ENCODE measurements at places on chromosomes 11 and 22.
A peak's percentile ranks its signal among the peaks of the same experiment; 100 is the strongest.

GRCh38 chr11:112440518-112440917, 179.9 kb upstream of the PLET1 start:
- no peak for ATAC-seq

- ATAC-seq, result no peak
Observed at GRCh38 chr22:26553056-26553752, 36.7 kb downstream of the TPST2 start.

DNA sequence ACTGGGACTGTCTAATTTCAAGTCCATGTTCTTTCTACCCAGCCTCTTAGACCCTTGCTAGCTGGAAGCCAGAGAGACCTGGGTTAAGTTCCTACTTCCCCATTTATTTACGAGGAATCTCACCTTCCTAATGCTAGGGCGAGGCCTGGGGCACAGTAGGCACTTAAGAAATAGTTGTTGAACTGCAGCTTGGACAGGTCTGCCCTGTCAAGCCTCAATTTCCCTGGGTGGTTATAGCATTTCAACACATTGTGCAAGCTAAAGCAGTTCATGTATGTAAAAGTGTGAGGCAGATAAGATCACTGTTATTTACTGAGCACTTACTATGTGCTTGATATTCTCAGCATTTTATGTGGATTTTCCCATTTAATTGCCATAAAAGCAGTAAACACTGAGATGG, 12.1 kb downstream of the NAV2 start:
- no peak for ATAC-seq

GRCh38 chr11:19868281-19868821, 155.7 kb downstream of the NAV2 start:
- ATAC-seq, result no peak

DNA sequence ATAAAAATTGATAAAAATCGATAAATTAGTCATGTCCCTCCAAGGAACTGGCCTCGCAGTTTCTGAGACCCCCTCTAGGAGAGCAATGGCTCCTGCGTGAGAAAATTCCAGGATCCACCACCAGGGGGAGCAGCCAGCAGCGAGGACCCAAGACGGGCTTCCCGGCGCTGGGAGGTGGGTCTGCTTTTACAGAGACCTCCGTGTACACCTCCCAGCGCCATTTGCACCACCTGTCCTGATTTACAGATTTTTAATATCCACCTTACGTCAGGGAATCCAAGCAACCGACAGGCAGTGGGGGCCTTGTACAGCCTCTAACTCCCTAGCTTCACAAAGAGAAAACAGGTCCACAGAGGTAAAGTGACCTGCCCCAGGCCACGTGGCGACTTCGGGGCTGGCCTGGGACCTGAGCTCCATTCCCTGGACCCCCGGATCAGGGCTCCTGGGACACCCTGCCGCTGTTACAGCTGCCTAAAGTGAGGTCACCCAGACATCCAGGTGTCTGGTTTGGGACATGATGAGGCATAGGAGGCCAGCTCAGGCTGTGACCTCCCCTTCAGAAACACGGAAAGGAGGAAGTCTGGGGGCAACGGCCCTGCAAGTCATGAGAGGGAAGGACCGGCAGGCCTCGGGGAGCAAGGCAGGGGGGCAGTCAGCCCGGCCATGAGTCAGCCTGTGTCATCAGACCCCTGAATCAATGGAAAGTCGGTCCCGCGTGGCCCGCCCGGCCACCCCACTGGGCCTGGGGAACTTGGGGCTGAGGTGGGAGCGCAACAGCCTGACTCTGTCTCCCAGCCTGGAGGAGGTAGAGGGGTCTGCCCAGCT, 3.5 kb downstream of the OSM start:
- ATAC-seq, result no peak

DNA sequence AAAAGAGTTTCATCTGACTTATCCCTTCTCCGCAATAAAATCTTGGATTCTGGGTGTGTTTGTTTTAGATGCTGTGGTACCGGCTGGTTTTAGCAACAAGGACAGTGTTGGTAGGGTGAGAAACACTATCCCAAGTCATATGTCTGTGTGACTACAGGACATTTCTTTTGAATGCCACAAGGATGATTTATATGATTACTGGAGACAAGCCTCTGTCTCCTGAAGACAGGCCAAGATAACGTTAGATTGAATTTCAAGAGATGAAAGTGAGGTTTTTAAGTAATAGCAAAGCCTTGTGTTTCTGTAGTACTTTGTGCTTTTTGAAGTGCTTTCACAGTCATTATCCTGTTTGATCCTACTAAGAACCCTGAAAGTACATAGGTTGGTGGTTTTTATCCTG, 101.6 kb downstream of the COMMD9 start:
- no peak for ATAC-seq

DNA sequence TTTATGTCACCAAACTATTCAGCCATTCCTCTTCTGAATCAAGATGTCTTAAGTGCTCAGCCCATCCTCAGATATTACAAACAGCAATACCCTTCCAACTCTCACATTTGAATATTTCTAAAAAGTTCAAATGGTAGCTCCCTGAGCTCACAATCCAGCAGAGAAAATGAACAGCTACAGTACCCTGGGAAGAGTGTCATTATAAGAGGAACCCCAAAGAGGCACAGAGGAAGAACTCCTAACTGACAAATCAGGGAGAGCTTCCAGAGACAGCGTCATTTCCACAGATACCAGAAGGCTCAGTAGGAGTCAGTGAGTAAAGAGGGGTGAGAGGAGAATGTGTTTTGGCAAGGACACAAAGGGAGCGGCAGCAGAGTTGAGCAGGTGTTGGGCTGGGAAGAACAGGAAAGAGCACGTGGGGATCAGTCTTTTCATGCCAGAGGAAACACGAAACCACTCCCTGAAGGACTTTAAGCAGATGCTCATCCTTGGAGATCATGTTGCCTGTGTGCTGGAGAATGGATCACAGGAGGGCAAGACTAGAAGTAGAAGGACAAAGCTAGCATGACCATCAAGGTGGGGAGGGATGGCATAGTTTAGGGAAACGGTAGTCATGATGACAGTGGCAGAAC, 4.3 kb downstream of the CLTCL1 start:
- no peak for ATAC-seq

DNA sequence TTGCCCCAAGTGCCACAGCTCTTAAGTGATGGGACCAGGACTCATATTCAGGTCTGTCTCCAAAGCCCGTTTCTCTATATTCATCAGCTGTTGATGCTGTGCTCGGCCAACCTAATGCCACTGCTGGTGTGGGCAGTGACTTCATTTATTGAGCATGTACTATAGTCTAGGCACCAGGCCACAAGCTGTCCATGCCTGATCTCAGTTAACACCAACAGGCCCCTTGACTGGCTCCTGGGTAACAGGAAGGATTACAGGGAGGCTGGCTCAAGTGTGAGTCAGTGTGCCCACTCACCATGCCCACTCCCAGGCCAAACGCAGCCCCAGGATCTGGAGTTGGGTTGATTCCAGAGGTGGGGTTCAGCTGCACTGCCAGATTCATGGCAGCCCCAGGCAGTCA, 8.6 kb upstream of the CRYBB2 start:
- no peak for ATAC-seq

DNA sequence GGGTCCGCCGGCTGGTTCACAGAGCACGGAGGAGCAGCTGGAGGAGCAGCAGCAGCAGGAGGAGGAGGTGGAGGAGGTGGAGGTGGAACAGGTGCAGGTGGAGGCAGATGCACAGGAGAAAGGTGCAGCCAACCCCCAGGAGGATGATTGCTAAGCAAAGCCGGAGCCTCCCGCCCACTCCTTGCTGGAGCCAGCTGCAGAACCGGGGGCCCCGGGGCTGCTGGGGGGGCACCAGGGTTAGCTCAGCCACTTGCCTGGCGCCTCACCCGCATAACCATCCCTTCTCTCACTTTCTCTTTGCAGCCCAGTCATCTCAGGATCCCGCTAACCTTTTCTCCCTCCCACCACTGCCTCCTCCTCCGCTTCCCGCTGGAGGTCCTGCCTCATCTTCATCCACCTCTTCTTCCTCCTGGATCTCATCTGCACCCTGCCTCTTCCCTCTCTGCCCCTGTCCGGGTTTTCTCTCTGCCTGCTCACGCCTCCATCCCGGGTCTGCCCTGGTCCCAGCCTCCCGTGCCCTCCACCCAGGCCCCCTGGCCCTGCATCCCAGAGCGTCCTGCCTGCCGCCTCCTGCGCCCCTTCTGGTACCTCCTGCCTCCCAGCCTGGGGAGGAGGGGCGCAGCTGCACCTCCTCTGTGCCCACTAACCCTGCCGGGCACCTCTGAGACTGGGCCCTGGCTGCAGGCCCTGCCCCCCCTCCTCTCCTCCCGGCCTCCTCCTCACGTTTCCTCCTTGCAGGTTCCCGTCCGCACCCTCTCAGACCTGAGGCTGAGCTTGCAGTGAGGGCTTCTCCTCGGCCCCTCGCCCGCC, 9.5 kb downstream of the KCTD17 start:
- peak; percentile 65 for ATAC-seq

DNA sequence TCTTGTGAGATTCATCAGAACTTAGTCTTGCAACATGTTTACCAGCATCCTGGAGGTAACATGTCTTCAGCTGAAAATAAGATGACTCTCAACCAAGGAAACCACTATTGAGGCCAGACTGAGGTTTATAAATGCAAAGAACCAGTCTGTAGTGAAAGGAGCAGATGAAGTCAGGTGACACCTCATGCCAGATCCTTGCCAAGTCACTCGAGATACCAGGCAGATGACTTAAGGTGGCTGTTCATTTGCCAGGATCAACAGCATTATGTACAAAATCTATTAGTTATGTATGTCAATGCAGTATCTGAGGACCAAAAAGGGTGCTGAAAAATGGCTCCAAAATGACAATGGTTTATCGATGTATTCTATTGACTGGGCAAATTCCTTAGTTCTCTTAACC, 100.0 kb upstream of the SOX6 start:
- no peak for ATAC-seq

GRCh38 chr11:125347261-125347585, 148.8 kb downstream of the FEZ1 start:
- ATAC-seq, result no peak

DNA sequence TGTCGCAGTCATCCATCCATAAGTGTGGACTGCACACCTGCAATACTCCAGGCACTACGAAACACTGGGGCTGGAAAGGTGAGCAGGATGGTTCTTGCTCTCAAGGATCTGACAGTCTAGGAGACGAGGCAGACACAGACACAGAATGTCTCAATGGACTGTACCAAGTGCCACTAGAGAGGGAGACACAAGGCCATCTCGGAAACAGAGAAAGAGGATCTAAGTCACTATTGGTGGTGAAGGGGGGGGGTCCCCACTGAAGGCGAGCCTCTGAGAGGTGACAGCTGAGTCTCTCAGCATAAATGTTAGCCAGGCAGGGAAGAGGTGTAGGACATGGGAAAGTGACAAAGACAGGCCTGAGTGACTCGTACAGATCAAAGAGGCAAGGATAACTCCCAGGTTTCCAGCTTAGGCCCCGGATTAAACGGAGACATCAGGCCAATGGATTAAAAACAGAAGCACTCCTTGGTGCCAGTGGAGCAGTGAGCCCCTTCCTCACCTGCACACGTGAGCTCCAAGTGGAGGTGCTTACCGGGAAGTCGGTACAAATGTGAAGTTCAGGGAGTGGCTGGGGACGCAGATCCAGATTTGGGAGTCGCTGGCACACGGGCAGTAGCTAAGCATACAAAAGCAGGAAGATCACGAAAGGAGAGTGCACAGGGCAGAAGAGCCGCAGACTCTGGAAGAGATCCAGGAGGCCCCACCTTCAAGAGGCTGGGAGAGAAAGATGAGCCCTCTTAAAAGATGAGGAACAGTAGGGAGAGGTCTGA, 117.2 kb downstream of the MICAL3 start:
- no peak for ATAC-seq

- ATAC-seq, result no peak
Observed at GRCh38 chr11:112507281-112507680, 246.6 kb upstream of the PLET1 start.

DNA sequence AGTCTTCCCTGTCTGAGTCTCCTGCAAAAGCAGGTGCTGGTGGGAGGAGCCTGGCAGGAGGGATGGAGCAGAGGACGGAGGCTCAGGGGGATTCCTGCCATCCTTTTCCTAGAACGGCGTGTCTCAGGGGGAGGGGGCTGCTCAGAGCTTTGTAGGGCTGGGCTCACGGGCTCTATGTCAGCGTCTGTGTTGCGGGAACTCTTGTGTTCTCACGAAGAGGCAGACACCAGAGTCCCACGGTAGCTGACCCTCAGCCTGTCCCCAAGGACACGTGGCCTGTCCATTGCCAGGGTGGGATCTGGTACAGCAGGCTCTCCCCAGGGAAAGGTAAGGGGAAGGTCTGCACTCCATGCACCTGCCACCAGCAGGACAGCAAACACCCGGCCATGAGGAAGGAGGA, 1505.2 kb downstream of the TBC1D22A start:
- ATAC-seq, result no peak

GRCh38 chr11:85316967-85317366, 310.2 kb downstream of the DLG2 start:
- ATAC-seq, result no peak

DNA sequence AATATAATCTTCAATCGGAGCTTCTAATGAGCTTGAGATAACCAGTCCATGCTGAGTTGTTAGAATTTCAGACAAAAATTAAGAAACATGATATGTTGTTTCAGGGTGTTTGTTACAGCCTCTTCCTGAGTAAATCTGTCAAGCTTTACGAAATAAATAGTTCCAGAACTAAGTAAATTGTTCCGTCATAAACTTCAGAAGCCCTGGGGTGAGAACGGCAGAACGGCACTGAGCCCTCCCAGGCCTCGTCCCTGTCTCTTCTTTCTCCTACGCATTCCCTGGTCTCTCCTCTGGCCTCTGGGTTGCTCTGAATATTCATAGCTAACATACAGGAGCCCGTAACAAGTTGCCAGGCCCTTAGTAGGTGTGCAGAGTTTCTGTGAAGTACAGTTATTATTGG, 390.8 kb upstream of the NARS2 start:
- ATAC-seq, result no peak

- no peak for ATAC-seq
Observed at GRCh38 chr11:124725719-124726105, 14.0 kb upstream of the NRGN start.

GRCh38 chr11:32426819-32427615, 8.3 kb downstream of the WT1 start:
- ATAC-seq, result no peak

- no peak for ATAC-seq
Observed at GRCh38 chr11:73292525-73292894, 15.6 kb upstream of the ARHGEF17 start.

DNA sequence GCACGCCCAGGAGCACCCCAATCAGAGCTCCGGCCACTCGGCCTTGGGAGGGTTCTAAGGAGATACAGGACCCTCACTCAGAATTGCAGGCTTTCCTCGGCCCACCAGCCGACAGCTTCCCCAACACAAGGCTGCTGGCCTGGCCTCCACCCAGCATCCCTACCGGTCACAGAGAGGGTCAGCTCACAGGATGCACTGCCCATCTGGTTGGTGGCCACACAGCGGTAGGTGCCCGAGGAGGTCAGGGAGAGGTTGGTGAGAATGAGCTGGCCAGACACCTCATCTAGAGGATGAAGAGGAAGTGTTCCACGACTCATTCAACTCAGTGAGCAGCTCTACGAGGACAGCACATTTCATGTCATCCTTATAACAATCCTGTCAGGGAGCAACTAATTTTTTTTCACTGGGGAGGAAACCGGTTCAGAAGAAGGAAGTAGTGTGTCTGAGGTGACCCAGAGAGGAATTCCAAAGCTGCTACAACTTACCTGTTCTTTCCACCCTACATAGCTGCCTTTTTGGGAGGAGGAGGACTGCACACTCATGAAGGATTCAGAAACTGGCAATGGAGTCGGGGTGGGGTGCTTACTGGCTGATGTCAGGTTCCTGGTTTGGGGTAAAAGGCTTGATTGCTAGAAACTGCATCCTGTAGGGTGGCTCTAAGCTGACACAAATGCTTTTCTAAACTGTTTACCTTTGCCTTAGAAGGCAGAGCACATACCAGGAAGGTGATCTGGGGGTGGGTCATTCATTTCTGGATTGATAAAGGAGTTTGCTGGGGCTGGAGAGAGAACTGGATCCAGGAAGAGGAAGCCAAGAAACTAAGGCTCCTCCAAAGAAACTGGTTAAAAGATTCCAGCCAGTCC, 3.3 kb downstream of the VSIG2 start:
- no peak for ATAC-seq

Measured in activated T-helper 17 cell treated with anti-CD3 and anti-CD28 coated beads, Interleukin-2, amount 50 U/mL, for 72 hours (primary cell).